Type B pancreatic cell (in vitro differentiated cells): ENCODE measurements at places on chromosomes 16 and 17. TPM values are rescaled to one million over a fixed set of nuclear protein-coding genes. Genes with fewer than 3 reads are reported as not detected.

DRC3 gene
- total RNA-seq, result 3.4 and 8.9 TPM in 2 replicates

FLCN gene
- total RNA-seq, result 55.8 and 60.9 TPM in 2 replicates

TNP2 gene
- not detected in 2 replicates for total RNA-seq

- no peak for DNase-seq
These were observed 37.9 kb downstream of the IRF8 start for GRCh38 chr16:85936816-85937215.

- DNase-seq, result no peak
These were observed 48.0 kb downstream of the RBFOX3 start for GRCh38 chr17:79562931-79563210.

DNA sequence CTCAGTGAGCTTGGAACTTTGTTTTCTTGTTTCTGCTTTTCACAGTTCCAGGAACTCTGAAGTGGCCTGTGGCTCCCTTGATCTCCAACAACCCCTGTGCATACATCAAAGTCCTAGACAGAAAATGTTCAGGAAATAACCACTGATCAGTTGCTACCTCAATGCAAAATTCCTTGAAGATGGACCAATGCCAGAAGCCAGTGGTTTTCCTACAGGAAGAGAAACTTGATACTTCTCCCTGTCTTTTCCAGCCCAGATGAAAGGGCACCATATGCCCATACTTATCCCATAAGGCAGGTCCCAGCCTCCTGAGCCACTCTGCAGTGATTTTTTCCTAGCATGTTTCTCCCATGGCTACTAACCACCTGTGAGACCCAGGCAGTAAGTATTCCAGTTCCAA lies 12.3 kb upstream of the CDRT4 start:
- DNase-seq, result no peak

DNA sequence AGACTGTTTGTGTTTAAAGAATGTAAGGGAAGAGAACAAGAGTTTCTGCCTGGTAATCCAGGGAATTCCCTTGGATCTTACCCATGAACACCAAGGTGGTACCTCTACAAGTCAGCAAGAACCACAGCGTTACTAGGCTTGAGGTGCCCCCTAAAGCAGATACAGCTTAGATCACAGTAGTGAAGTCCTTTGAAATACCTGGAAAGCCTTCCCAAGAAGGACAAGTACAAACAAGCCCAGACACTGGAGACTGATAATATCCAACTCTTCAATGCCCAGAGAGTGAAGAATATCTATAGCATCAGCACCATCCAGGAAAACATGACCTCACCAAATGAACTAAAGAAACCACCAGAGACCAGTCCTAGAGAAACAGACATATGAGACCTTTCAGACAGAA lies 3.8 kb upstream of the APPBP2 start:
- no peak for DNase-seq

- no peak for DNase-seq
These were observed 171.5 kb downstream of the AXIN2 start for GRCh38 chr17:65389949-65390348.

GRCh38 chr16:57264950-57265371 lies 19.5 kb downstream of the PLLP start:
- DNase-seq, result no peak

DNA sequence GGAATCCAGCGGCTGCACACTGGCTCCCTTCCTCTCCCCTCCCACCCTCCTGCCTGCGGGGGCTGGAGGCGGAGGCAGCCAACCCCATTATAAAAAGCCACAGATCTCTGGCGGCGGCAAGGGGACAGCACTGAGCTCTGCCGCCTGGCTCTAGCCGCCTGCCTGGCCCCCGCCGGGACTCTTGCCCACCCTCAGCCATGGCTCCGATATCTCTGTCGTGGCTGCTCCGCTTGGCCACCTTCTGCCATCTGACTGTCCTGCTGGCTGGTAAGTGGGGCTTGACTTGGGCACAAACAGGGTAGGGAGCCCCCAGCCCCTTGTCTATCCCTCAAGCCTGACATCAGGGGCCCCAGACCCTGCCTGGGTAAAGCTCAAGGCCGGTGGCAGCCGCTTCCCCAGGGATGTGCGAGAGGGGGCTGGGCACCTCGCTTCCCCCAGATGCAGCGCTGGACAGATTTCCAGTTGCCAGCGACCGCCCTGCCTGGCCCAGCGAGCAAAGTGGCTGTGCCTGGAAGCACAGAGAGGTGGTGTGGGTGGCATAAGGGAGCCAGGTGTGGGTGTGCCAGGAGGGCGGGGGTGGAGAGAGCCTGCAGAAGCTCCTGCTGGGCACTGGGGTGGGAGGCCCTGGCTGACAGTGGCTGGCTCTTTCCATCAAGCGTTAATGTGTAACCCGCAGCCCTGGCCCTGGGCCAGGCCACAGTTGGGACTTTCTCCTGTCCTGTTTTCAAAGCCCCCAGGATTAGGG lies at the start of gene CX3CL1:
TSS of gene CX3CL1 (plus strand) at position 119 of the 745 bp plus-strand sequence. CDS start at position 198, 79 bp downstream.
- peak; percentile 78 for DNase-seq

DNA sequence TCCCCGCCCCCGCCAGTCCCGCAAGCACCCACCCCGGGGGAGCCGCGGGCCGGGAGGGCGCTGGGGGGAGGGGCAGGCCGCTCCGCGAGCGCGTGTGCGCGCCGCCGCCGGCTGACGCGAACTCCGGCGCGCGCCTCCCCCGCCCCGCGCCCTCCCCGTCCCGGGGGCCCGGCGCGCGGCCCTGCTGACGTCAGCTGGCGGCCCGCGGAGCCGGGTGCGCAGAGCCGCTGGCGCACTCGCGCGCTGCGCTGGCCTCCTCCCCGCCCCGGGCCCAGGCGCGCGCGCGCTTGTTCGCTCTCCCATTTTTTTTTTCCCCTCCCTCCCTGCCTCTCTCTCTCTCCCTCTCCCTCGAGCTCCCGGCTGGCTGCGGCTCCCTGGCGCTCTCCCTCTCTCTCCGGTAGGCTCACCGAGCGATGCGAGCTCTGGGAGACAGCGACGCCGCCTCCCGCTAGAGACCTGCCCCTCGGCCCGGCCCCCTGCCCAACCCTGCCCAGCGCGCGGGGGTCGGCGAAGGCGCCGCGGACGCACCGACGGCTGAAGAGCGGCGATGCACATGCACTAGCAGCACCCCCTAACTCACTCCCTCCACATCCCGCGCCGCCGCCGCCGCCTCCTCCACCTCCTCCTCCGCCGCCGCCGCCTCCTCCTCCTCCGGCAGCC lies at the start of gene GNAO1:
TSS of gene GNAO1 (plus strand) at position 334 of the 660 bp plus-strand sequence. CDS start 747 bp downstream, outside the sequence.
- DNase-seq, result peak; percentile 78

GRCh38 chr16:64215730-64216129 lies 906.1 kb downstream of the CDH11 start:
- DNase-seq, result no peak
